Activated T-cell treated with anti-CD3 and anti-CD28 coated beads for 48 hours (primary cell): ENCODE measurements at places on chromosomes 6 and 20.

GRCh38 chr6:142773859-142774648, 170.9 kb downstream of the HIVEP2 start:
- no peak for DNase-seq

- no peak for DNase-seq
These were observed 132.4 kb downstream of the DTNBP1 start for GRCh38 chr6:15530411-15530810.

GRCh38 chr20:39607141-39607540, 645.0 kb downstream of the DHX35 start:
- no peak for DNase-seq

DNA sequence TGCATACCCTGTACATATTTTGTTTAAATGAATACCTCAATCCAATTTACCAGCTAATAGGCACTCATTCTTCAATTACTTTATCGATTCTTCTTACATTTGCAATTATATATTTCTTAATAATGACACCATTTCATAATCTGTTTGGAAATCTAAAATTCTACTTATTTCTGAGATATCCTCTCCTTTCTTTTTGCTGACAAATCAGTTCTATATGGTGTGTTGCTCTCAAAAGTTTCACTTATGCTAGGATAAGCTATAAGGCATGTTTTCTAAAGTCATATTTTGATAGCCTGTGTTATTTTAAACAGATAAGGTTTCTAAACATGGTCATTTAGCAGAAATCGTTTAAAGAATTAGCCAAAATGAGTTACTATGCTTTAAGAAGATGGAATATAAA, 140.6 kb upstream of the GJE1 start:
- no peak for DNase-seq

- no peak for DNase-seq
These were observed 1.4 kb downstream of the MPC1 start for GRCh38 chr6:166381381-166381732.

GRCh38 chr6:115905471-115905870, 155.2 kb downstream of the FRK start:
- no peak for DNase-seq
